Type B pancreatic cell (in vitro differentiated cells): ENCODE measurements at places on chromosomes 11 and 22.

DNA sequence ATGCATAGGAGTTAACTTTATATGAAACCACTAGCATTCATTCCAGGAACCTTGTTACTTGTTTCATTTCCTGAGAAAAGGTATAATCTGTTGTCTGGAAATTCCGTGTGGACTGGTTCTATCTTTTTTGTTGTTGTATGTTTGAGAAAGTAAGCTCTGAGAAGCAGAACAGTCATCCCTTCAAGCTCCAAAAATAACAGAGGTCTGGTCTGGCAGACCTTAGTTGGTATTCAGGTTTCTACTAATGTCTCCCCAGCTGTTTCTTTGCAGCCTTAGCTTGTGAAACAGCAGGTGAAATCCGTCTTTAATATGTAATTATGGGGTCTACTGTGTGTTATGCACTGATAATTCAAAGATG, 2.4 kb downstream of the RNF121 start:
- DNase-seq = no peak

- no peak for DNase-seq
Observed at GRCh38 chr11:134151083-134151747, 72.6 kb downstream of the NCAPD3 start.

DNA sequence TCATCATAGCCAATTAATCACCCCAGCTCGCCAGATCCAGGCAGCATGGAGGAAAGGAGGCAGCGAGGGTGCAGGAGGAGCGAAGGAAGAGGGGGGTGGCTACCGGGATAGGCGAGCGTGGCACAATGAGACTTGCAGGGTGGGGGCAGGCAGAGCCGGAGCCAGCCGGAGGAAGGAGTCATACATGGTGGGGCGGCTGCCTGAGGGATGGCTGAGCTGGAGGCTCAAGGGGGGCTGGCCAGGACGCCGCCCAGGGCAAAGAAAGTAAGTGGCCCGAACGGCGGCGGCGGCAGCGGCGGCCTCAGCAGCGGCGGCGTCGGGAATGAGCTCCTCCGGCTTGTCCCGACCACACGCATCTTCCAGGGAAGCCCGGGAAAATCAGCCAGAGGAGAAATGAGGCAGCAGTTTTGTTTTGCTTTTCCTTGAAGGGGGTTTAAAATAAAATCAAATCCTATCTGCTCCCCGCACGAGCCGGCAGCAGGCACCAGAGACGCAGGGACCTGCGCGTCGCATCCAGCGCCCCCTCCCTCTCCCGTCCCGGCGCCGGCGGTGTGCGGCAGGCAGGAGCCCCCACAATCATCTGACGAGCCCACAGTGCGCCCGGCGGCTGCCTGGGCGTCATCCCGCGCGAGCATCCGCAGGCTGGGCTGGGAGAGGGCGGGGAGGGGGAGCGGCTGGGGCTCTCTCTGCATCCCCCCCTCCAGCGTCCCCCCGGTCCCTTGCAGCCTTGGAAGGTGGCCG, 263.6 kb downstream of the CTTN start:
- DNase-seq = no peak

DNA sequence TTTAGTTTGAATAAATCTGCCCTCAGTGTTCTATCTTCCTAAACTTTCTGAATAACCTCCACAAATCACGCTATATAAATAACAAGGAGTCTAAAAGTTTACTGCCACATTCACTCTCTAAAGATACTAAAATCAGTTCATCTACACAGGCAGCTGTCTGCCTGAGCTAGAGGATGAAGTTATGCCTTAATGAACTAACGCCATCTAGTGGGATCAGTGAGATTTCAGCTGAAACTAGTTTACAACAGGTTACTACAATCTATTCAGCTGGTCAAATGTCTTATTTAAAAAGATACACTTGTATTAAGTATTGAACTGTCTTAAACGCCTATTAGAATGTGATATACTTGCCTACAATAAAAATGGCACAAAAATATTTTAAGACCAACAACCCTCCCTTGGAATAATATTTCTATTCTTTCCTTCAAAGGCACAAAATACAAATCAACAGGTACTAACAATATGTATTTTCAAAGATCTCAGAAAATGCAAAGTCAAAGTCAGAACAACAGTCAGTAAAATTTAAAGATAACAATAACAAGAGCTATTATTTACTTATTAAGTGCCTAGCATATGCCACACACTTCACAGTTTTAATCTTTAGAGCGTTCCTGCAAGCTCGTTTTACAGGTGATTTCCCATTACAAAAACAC, 84.1 kb downstream of the LARGE2 start:
- no peak for DNase-seq

DNA sequence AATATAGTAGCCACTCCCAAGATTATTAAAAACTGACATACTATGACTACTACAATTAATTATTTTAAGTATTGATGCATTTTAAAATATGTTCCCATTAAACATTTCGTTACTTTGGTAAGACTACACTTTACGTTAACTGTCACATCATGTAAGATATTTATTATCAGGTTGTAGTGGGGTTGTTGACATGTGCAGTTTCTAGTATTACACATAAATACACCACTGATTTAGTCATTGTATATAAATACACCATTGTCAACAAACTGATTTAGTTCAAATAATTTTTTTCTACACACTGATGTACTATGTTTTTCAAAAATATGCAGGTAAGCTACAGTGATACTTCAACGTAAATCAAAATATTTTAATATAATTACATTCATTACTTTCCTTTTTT, 11.5 kb downstream of the ST13 start:
- no peak for DNase-seq

DNA sequence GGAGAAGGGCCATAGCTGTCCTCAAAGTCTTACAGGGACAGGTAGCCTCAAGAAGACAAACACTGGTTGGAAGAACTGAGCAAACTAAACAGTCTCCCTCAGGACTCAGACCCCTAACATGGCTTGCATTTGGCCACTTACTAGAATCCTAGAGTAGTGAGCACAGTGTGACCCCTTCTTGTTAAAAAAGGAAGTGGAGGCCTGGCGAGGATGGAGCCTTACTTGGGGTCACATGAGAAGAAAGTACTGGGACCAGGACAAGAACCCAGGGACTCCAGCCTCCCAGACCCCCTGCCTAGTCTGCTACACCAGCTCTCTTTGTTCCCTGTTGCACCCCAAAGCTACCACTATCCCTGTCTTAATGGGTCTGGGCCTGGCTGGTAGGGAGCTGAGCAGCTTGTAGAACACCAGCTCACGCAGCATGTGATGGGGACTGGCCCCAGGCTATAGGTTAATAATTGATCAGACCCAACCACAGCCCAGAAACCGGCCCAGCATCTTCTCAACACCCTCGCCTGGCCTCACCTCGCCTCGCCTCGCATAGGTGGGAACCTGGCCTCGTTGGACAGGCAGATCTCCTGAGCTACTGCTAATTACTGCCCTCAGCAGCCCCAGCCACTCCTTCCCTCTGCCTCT, 17.6 kb downstream of the DGAT2 start:
- DNase-seq = no peak

- DNase-seq = no peak
Observed at GRCh38 chr11:66101066-66101464, 31.0 kb downstream of the PACS1 start.

- no peak for DNase-seq
Observed at GRCh38 chr11:62858201-62858600, 18.8 kb upstream of the WDR74 start.

DNA sequence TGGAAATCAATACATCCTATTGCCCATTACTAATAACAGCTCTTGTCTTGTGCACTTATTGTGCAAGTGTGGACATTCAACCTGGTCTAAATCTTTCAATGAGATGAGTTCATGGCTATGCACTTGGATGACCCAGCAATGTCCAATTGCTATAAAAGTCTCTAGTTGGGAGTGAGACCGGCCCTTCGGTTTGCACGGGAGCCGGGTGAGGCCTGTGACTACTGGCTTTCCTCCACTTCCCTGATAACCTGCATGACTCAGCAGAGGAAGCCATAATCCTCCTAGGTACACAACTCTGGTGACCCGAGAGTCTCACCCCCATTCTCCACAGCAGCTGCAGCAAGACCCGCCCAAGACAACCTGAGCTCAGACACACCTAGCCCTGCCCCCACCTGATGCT, 135.9 kb upstream of the PAX6 start:
- DNase-seq = no peak

DNA sequence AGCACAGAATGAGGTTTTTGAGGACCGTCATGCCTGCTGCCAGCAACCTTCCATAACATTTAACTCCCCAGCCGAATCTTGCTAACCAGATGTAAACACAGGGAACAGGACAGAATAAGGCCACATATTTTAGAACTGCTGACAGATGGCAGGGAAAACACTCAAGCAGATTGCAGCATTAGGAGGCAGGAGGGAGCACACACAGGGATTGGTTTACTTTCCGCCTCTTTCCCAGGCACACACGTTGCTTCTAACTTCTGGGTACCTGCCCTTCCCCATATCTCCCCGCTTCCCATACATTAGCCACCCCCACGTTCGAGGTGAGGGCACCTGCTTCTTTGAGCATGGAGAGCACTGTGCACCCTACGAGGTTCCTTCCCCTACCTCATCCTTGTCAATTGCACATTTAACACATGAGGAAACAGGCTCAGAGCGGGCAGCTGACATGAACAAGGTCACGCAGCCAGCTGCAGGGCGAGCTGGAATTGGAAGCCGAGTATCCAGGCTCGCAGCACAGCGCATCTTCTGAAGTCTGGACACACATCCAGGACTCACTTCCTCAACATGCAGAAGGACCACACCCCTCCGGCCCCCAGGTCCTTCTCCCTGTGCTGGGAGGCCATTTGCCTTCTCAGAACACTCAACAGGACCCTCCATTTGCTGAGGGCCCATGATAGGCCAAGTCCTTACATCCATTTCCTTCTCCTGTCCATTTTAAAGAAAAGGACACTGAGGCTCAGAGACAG, 18.7 kb downstream of the ASPHD2 start:
- DNase-seq = no peak
